Esophagus squamous epithelium (tissue), 5 donors: ENCODE measurements at places on chromosomes 5 and 9.
A peak's percentile ranks its signal among the peaks of the same experiment; 100 is the strongest.

DNA sequence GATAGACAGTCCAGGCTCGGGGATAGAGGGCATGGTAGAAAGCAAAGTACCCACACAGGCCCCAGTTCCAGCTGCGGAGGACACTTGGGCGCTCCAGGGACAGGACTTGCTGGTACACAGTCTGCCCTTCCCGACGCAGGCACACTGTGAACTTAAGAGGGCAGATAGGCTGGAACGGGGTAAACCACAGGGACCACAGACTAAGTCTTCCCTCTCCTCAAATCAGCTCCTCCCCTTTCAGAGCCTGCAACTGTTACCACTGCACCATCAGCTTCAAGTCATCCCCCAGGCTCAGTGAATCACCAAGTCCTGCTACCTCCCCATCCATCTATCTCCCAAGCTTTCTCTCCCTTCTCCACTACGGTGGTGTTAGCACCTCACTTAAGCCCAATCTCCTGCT is 7.3 kb downstream of the GBA2 start:
- H3K4me3 ChIP-seq = no peak overlapping the region
- H3K4me1 ChIP-seq = peaks cover 10% of the 10 kb centered on the region
- no peak overlapping the region for H3K27ac ChIP-seq
- H3K27me3 ChIP-seq = no peaks in the 10 kb centered on the region

DNA sequence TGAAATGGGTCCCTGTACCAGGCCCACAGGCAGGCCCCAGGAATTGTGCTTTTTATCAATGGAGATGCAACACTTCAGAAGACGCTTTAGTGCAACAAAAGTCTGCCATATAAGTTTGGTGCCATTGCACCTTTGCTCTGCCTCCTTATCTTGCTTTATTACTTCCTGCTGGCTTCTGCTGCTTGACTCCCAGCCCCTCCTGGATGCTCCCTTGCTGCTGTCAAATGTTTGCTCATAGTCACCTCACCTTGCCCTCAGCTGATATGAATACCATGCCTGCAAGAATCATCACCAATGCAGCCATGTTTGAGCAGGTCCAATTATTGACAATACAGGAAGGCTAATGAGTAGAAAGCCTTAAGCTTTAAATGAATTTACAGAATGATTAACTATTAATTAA is 25.4 kb downstream of the MEGF10 start:
- H3K4me1 ChIP-seq = no peaks in the 10 kb centered on the region
- no peak overlapping the region for H3K4me3 ChIP-seq
- no peak for DNase-seq
- H3K27me3 ChIP-seq = no peaks in the 10 kb centered on the region
- H3K36me3 ChIP-seq = no peaks in the 10 kb centered on the region
- no peak overlapping the region for H3K27ac ChIP-seq

GRCh38 chr9:128026255-128026772 is 40.8 kb downstream of the NAIF1 start:
- H3K27me3 ChIP-seq = no peaks in the 10 kb centered on the region
- H3K4me3 ChIP-seq = no peak overlapping the region
- H3K27ac ChIP-seq = peak overlapping the region; percentile 79

DNA sequence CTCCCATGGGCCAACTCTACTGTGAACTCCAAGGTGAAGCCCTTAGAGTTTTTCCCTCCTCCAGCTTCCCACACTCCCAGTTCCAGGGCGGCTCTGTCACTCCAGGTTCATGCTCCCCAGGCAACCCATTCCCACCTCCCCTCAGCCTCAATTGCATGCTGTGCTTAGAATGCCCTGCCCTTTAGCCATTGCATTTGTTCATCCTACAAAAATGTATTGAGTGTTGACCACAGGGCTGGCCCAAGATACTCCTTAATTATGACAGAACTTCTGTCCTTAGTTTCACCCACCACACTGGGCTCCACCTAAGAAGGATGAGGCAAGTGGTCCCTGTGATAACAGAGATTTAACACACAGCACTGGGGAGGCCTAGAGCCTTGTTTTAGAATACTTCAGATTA is 236.1 kb downstream of the ADAMTSL1 start:
- H3K27ac ChIP-seq = no peak overlapping the region
- H3K27me3 ChIP-seq = no peaks in the 10 kb centered on the region
- H3K4me3 ChIP-seq = no peak overlapping the region
- DNase-seq = no peak

DNA sequence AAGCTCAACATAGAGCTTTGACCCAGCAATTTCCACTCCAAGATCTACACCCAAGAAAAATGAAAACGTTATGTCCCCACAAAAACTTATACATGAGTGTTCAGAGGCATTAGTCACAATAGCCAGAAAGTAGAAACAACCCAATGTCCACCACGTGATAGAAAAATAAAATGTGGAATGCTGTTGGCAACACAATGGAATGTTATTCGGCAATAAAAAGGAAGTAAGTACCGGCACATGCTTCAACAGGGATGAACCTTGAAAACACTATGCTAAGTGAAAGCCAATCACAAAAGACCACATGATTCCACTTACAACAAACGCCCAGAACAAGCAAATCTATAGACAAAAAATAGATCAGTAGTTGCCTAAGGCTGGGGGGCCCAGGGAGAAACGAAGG is 6.0 kb downstream of the UBQLN1 start:
- peaks cover 21% of the 10 kb centered on the region for H3K4me1 ChIP-seq
- no peaks in the 10 kb centered on the region for H3K36me3 ChIP-seq
- no peaks in the 10 kb centered on the region for H3K27me3 ChIP-seq
- DNase-seq = no peak
- H3K27ac ChIP-seq = no peak overlapping the region

GRCh38 chr9:72557549-72557948 is 36.1 kb downstream of the TMC1 start:
- H3K27ac ChIP-seq = peak overlapping the region; percentile 56
- no peaks in the 10 kb centered on the region for H3K27me3 ChIP-seq
- H3K4me3 ChIP-seq = no peak overlapping the region
- DNase-seq = no peak
- H3K4me1 ChIP-seq = peaks cover 33% of the 10 kb centered on the region

DNA sequence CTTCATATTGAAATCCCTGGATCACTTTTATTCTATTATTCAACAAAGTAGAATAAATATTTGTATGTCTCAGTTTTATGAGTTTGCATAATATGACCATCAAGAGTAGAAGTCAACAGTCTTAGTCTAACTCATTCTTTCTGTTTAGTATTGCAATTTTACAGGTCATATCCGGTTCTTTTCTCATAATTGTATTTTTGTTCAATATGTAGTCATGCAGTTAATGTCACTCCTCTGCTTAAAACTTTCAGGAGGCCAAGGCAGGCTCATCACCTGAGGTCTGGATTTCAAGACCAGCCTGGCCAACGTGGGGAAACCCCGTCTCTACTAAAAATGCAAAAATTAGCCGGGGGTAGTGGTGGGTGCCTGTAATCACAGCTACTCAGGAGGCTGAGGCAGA is 148.4 kb upstream of the TRPM3 start:
- no peaks in the 10 kb centered on the region for H3K4me1 ChIP-seq
- H3K4me3 ChIP-seq = no peak overlapping the region
- no peak overlapping the region for H3K27ac ChIP-seq
- DNase-seq = no peak
- H3K27me3 ChIP-seq = no peaks in the 10 kb centered on the region

DNA sequence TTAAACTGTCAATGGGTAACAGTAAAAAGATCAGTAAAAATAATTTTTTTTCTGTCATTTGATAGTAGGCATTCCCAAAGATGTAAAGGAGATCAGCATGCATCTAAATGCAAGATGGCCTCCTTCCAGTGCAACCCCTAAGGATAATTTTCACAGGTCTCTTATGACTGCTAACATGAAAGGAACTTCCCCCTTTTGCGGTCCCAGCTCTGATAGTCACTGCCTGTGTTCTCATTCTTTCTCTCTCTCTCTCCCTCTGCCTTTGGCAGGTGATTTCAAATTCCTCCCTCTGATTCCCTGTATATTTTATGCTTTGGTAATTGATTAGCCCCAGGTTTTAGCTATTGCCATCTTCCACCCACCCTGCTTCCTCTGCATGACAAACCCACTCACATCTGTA is 8.9 kb downstream of the SPINK14 start:
- H3K4me3 ChIP-seq = no peak overlapping the region
- no peak for DNase-seq
- no peaks in the 10 kb centered on the region for H3K27me3 ChIP-seq
- H3K36me3 ChIP-seq = no peaks in the 10 kb centered on the region

- no peak overlapping the region for H3K27ac ChIP-seq
- no peaks in the 10 kb centered on the region for H3K36me3 ChIP-seq
- no peak for DNase-seq
- no peaks in the 10 kb centered on the region for H3K27me3 ChIP-seq
- H3K4me1 ChIP-seq = peaks cover 40% of the 10 kb centered on the region
These were observed 201.1 kb downstream of the ARHGEF28 start for GRCh38 chr5:73827106-73827450.

DNA sequence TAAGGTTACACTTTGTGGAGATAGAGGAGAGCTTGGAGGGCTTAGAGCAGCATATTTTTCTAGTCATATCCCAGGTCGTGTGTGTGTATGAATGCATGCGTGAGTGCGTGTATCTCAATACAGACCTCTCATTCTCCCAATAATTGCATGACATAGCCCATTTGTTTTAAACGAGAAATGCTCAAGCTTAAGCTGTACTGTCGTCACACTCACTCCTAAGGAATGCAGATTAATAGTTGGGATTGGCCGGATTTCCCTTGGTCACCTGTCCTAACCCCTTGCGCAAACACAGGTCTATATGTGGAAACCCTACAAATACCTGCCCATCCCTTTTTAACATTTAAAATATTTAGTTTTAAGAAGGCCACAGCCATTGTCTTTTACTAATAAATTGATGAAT is 165.8 kb downstream of the SEMA5A start:
- H3K36me3 ChIP-seq = no peaks in the 10 kb centered on the region
- peaks cover 3% of the 10 kb centered on the region for H3K4me1 ChIP-seq
- H3K27me3 ChIP-seq = no peaks in the 10 kb centered on the region
- no peak overlapping the region for H3K27ac ChIP-seq
- DNase-seq = no peak
- no peak overlapping the region for H3K4me3 ChIP-seq

- no peak overlapping the region for H3K27ac ChIP-seq
- no peaks in the 10 kb centered on the region for H3K27me3 ChIP-seq
- H3K4me1 ChIP-seq = no peaks in the 10 kb centered on the region
- no peak overlapping the region for H3K4me3 ChIP-seq
- no peak for DNase-seq
- no peaks in the 10 kb centered on the region for H3K36me3 ChIP-seq
These were observed 677.1 kb upstream of the CHD1 start for GRCh38 chr5:99605904-99606303.

DNA sequence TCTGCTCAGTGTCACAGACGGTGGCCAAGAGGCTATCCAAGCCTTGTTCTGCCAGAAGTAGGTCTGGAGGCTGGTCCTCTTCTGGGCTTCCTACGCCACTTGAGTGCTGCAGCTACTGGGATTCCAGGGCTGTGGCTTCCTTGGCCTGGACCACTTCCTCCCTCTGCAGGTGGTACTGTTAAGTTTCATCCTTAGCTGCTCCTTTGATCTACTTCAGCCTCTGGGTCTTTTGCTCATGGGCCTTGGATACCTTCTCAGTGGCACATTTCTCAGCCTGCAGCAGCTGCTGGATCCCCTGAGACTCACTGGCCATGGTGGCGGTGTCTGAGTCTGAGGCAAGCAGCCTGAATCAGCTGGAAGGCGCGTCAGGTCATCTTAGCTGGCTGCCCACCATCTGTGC is 10.3 kb downstream of the CNOT8 start:
- peaks cover 12% of the 10 kb centered on the region for H3K36me3 ChIP-seq
- H3K4me1 ChIP-seq = no peaks in the 10 kb centered on the region
- no peak overlapping the region for H3K4me3 ChIP-seq
- H3K27ac ChIP-seq = no peak overlapping the region

DNA sequence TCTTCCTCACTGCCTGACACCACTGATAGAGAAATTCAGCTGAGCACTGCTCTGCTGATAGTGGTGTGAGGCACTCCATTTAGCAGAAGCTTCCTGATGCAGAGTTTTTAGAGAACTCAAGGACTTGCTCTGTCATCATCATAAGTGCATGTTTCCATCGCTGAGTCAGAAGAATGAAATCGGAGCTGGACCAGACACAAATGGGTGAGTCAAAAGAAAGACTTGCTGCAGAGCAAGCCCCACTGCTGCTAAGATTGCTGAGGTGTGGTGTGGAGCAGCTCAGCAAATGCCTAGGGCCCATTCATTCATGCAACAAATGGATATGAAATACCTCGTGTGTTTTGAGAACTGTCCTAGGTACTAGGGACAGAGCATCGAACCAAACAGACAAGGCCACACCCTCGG is 410.2 kb upstream of the SLC30A5 start:
- peak overlapping the region; percentile 40 for H3K27ac ChIP-seq
- no peak for DNase-seq
- H3K27me3 ChIP-seq = no peaks in the 10 kb centered on the region
- no peaks in the 10 kb centered on the region for H3K4me1 ChIP-seq

DNA sequence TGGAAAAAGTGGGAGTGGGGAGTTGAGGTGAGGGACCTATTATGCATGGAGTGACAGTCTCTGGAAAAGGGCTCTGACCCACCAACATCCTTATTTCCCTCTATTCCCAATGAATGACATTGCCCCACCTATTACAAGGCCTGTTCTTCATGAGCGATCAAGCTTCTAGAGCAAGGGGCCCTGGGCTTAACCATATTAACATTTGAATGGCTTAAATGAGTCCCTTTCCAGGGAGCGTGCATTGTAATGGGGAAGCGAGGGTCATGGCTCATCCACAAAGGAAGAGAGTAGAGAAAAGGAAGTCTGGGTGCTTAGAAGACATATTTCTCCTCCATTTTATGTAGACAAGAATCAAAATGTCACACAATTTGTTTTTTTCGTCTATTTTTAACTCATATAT is 255.5 kb downstream of the CAAP1 start:
- no peak for DNase-seq
- H3K4me3 ChIP-seq = no peak overlapping the region
- H3K27ac ChIP-seq = no peak overlapping the region
- no peaks in the 10 kb centered on the region for H3K4me1 ChIP-seq

GRCh38 chr5:171911152-171911551 is 95.3 kb downstream of the FBXW11 start:
- no peak overlapping the region for H3K27ac ChIP-seq
- H3K4me3 ChIP-seq = no peak overlapping the region
- no peak for DNase-seq
